ENCODE measurements at places on chromosomes 13 and 19.

- DNase-seq, result no peak
These were observed 851 bp downstream of the FBXO46 start for GRCh38 chr19:45729800-45730290.

- DNase-seq, result no peak
These were observed 346.1 kb upstream of the MIR17HG start for GRCh38 chr13:91001371-91001770.

GRCh38 chr13:22114630-22115311 lies 443.9 kb downstream of the FGF9 start:
- DNase-seq, result no peak

DNA sequence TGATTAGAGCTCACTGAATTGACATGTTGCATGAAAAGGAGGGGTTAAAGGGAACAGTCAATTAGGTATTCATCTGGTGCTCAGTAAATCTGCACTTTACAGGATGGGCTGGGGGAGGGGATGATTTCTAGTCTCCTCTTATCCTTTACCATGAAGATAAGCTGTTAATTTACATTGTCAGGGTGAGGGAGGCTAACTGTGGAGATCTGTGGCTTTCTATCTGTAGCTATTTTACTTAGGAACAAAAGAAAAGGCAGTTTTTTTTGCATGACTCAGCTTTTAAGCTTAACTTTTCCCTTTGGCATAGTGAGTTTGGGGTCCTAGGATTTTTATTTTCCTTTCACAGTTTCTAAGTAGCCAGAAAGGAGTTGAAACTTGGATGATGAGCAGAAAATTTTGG lies 253.3 kb downstream of the LMO7 start:
- no peak for DNase-seq

- no peak for DNase-seq
These were observed 23.5 kb upstream of the MIER2 start for GRCh38 chr19:367963-368629.
